ENCODE measurements at places on chromosomes 6 and 20.

DNA sequence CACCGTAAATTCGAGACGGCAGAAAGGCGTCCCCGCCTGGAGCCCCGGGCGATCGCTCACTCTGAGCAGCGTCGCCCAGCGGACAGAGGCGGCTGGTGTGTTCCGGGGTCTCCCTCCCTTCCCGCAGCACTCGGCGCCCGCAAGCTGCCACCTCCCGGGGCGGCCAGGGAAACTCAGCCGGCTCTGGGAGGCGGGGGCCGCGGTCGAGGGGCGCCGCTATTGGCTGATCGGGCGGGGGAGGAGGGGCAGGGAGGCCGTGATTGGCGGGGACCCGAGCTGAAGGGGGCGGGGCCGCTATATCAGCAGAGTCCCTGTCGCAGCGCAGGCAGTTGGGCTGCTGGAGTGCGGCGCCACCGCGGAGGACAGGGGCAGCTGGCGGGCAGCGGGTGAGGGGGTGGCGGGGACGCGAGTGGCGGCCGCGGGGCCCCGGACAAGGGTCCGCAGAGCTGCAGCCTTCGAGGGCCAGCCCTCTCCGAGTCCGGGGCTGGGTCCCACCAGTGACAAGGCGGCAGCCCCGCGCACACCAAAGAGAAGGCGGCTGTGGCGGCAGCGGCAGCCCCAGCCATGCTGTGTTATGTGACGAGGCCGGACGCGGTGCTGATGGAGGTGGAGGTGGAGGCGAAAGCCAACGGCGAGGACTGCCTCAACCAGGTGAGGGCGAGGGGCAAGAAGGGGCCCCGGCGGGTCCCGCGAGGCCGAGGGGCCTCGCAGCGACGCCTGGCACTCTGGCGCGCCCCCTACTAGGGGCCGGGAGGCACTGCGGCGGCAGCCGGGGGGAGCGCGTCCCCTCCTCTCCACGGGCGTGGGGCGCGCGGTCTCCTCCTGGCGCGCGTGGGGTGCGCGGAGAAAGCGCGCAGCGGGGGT is at the start of gene MYLIP:
Gene MYLIP, plus strand, starts transcription at position 328 of the 864 bp plus-strand sequence. Its CDS starts 237 bp downstream, at position 565.
- peak; percentile 96 for DNase-seq

GRCh38 chr6:42935322-42935721 is 6.0 kb downstream of the CNPY3 start:
- no peak for DNase-seq

GRCh38 chr6:2190661-2191389 is 54.6 kb downstream of the GMDS start:
- no peak for DNase-seq

GRCh38 chr20:17875981-17876385 is 92.6 kb downstream of the SNX5 start:
- DNase-seq: no peak

- DNase-seq: peak; percentile 76
Observed at GRCh38 chr6:36129941-36130666, at the start of gene MAPK13. MAPK13 (plus strand) TSS chr6:36130513; CDS start chr6:36130583, 70 bp downstream.

DNA sequence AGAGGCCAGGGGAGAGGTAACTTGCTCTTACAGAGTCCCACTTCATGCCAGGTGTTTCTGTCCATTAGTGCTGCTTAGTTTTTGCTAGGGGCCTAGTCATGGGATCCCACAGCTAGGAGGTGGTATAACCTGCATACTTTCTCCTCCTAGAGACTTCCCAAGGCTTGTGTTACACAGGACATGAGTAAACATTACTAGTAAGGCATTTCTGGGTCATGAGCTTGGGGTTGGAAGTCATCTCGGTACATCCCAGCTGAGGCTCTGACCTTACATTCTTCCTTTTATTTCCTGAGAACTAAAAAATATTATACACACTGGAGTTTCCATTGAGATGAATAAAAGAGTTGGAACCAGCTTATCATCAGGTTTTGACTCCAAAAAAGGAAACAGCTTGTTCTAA is 20.9 kb upstream of the PNPLA1 start:
- DNase-seq: no peak

- DNase-seq: no peak
Observed at GRCh38 chr20:46333161-46333991, 25.1 kb upstream of the CDH22 start.

DNA sequence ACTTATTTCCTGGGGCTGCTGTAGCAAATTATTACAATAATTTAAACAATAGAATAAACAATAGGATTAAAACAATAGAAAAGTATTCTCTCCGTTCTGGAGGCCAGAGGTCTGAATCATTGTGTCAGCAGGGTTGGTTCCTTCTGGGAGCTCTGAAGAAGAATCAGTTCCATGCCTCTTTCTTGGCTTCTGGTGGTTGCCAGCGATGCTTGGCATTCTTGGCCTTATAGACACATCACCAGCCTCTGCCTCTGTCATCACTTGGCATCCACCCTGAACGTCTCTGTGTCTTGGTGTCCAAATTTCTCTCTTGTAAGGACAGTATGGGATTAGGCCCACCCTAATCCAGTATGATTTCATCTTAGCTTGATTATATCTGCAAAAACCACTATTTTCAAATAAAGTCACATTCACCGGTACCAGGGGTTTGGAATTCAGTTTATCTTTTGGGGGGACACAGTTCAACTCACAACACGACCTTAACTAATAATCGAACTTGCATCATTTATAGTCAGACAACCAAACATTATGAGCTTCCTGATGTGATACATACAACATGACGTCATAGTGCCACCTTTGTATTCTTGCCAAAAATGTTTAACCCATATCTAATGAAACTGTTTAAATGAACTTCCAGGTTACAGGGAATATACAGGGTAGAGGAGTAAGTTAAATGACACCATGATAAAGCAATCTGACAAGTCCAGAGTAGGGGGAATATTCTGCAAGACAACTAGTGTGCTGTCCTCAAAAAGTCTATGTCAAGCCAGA is 84.7 kb upstream of the RNF24 start:
- no peak for DNase-seq

GRCh38 chr6:108167449-108168089 is 1.7 kb downstream of the NR2E1 start:
- no peak for DNase-seq

DNA sequence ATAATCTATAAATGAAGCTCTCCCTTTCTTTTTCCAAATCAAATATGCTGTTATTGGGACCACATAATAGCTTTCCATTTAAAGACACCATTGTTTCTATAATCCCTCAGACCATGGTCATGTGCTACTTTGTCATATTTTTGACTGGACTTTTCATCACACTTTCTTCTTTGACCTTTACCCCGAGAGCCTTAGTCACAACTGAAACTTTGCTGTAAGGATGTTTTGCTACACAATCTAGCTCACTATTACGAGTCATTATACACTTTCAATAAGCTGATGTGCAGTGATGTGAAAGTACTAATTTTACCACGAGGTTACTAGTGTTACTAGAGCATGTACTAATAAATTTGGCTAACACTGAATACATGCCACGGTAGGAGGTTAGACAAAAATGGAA is 367.2 kb upstream of the RUNX2 start:
- no peak for DNase-seq

DNA sequence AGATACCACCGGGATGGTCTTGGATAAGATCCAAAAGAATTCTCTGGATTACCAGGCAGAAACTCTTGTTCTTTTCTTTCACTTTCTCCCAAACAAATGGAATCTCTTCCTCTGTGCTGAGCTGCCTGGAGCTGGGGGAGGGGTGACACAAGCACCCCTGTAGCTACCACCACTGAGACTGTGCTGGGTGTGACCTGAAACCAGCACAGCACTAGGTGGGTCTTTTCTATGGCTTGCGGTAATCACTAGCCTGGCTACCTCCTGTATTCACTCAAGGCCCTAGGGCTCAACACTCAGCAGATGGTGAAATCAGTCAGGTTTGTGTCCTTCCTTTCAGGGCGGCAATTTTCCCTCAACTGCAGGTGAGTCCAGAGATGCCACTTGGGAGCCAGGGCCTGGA is 122.4 kb upstream of the CENPW start:
- no peak for DNase-seq

- DNase-seq: no peak
Observed at GRCh38 chr6:5457041-5457440, 195.7 kb downstream of the FARS2 start.

GRCh38 chr6:64293298-64293697 is 657.7 kb downstream of the PHF3 start:
- no peak for DNase-seq

DNA sequence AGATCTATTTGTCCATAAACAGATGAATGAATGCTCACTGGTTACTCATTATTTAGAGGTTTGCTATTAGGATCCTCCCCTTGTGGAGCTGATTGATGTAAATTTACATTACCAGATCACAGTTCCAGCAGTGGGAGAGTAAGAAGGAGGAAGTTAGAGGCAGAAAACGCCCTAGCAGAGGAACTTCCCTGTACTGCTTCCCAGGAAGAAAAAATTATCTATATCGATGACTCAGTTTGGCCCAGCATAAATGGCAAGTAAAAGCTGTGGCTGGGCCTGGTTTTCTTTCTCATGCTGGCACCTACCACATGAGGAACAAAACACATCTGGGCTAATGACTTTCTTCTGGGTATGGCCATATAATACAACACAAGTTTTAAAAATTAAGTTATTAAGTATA is 35.7 kb downstream of the DNAAF9 start:
- DNase-seq: no peak

DNA sequence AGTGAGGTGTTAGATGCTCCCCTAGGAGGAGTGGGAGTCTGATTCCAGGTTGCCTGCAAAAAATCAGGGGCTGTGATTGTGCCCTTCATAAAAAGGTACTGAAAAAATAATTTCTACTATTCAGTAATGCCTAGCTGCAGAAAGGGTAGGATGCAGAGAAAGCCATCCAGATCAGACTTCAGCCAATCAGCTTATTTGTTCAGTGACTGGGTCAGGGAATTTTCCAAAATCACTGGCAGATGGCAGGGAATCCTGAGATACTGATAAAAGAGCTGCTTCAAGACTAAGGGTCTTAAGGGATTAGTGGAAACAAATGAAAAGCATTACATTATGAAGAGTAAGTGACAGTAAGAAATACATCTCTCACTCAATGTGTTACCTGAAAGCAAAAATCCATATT is 42.8 kb upstream of the MTRF1L start:
- DNase-seq: no peak

DNA sequence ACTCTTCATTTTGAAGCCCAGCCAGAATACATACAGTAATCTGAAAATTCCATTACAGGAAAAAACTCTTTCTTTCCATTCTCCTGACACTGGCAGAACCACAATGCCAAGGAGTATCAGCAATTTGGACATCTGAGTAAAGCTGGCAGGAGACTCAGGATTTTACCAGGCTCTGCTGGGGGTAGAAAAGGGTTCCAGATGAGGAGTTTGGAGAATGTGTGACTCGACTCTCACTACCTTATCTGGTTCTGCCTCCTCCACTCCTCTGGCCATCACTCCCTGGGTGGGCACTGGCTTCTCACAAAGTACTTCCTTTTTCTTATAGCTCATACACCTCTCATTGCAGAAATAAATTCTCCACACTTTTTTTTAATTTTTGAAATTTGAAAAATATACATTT is 10.6 kb upstream of the WFDC8 start:
- no peak for DNase-seq

GRCh38 chr6:44011350-44011920 is 115.8 kb downstream of the MRPL14 start:
- no peak for DNase-seq

- DNase-seq: peak; percentile 65
Observed at GRCh38 chr6:26329763-26330511, 35.1 kb upstream of the BTN3A2 start.

DNA sequence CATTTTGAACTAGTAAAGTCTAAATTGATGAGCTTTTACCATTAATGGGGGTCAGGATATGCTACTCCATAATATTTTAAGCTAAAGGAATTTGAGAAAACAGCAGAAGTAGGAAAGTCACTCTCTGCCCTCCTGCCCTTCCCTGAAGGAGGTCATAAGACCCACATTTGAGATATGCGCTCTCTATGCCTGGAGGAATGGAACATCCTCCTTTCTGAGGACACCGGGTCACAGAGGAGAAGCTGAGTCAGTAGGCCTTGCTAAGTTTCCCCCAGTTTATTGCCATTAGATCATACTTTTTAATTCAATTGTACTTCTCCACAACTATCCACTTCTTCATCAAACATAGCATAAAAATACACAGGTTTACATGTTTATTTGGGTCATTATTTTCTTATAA is 40.3 kb downstream of the AKAP7 start:
- DNase-seq: no peak

GRCh38 chr6:129903082-129903481 is 42.0 kb upstream of the TMEM244 start:
- DNase-seq: no peak

DNA sequence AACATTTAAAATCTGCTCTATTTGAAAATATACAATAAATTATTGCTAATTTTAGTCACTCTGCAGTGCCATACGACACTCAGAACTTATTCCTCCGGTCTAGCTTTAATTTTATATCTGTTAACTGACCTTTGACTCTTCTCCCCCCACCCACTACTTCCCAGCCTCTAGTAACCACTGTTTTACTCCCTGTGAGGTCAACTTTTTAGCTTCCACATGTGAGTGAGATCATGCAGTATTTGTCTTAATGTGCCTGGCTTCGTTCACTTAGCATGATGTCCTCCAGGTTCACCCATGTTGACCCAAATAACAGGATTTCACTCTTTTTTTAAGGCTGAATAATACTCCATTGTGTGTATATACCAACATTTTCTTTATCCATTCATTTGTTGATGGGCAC is 80.8 kb downstream of the RPP40 start:
- DNase-seq: no peak

All from NCI-H774 (cell line).